Stimulated activated CD8-positive, alpha-beta memory T cell treated with anti-CD3 and anti-CD28 coated beads, Interleukin-7, amount 100 ng/mL, for 1 hour (primary cell): ENCODE measurements at places on chromosomes 13 and 19.

GRCh38 chr19:46201454-46202310 is 27.9 kb upstream of the IGFL1 start:
- no peak for DNase-seq

- DNase-seq: no peak
These were observed 8.9 kb downstream of the B3GLCT start for GRCh38 chr13:31208559-31209122.

DNA sequence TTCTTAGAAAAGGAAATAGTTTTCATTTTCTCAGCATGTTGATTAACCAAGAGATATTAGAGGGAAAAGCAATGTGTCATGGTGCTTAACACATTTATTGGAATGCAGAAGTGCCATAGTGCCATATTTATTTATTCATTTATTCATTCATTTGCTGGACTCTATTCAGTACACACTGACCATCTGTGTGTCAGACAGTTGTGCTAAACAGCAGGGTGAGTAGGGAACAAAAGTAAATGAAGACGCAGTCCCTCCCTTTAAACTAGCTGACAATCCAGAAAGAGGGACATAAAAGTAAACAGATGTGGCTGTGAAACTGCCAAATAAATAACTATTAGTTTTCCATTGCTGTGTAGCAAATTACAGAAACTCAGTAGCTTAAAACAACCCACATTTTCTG is 323.7 kb downstream of the MTUS2 start:
- no peak for DNase-seq

- DNase-seq: no peak
These were observed 17.4 kb upstream of the NDUFS7 start for GRCh38 chr19:1366296-1366695.

GRCh38 chr13:35711909-35712308 is 235.4 kb upstream of the MAB21L1 start:
- no peak for DNase-seq

DNA sequence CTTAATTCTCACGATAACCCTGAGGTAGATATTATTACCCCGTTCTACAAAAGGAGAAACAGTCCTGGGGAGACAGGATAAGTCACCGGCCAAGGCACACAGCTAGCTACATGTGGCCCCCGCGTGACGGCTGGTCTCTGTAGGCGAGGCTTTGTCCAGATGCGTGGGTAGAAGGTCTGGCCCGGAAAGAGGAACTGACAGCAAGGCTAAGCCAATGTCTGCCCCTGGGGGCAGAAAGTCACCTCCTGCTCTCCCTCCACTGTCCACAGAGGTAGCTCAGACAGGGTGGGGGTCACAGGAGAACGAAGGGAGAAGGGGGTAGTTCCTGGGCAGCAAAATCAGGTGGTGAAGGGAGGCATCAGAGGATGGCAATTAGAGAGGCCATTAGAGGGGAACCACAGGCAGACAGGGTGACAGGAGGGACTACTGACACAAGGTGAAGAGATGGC is 1.8 kb downstream of the APOC4 start:
- DNase-seq: no peak
